ENCODE measurements at places on chromosomes 4 and X. TPM values are rescaled to one million over a fixed set of nuclear protein-coding genes. Genes with fewer than 3 reads are reported as not detected.

Gene DACH2
- total RNA-seq: not detected

Gene PGRMC2
- total RNA-seq: 36.9 TPM

Gene SULT1B1
- 0.20 TPM for total RNA-seq

Gene NEUROG2
- not detected for total RNA-seq

Gene NPY5R
- not detected for total RNA-seq

Gene MAOA
- 19.1 TPM for total RNA-seq

DNA sequence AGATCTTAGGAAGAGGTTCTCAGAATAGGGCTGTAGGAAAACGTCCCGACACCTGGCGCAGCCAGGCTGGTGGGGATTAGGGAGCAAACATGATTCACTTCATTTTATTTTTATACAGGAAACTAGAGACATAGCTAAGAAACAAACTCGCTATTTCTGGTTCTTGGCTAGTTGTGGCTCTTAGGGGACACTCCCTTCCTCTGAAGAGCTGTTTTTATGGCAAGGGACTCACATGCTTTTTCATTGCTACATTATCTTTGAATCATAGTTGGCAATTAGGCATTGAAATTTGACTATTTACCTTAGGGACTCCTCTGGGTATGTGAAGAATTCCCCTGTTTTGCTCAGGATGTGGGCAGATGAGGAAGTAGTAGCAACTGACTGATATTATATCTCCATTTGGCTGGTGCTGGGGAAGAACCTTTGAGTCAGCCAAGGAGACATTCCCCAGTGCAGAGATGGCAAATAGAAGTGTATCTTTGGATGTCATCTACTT is 174.5 kb downstream of the SMIM20 start:
- no peak overlapping the region for H3K27ac ChIP-seq
- no peak overlapping the region for H3K4me3 ChIP-seq
- H3K4me1 ChIP-seq: peaks cover 4% of the 10 kb centered on the region
- H3K36me3 ChIP-seq: no peaks in the 10 kb centered on the region
- DNase-seq: no peak
- no peaks in the 10 kb centered on the region for H3K27me3 ChIP-seq

DNA sequence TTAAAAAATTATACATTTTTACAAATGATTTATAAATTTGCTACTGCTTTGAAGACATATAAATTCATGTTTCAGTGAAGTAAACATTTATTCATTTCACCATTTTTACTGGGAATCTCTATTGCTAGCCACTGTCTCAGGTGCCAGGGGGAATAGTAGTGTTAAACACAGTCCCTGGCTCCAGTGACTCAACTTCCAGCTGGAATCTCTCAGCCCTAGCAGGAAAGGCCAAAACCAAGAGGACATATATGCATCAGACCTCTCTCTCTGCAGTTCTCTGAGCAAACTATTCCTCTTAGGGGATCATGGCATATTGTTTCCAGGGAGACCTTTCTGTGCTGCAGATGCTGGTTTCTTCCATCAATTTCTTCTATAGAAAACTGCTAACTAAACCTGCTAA is 1009.0 kb upstream of the LCORL start:
- no peaks in the 10 kb centered on the region for H3K36me3 ChIP-seq
- no peaks in the 10 kb centered on the region for H3K4me1 ChIP-seq
- no peak overlapping the region for H3K27ac ChIP-seq

DNA sequence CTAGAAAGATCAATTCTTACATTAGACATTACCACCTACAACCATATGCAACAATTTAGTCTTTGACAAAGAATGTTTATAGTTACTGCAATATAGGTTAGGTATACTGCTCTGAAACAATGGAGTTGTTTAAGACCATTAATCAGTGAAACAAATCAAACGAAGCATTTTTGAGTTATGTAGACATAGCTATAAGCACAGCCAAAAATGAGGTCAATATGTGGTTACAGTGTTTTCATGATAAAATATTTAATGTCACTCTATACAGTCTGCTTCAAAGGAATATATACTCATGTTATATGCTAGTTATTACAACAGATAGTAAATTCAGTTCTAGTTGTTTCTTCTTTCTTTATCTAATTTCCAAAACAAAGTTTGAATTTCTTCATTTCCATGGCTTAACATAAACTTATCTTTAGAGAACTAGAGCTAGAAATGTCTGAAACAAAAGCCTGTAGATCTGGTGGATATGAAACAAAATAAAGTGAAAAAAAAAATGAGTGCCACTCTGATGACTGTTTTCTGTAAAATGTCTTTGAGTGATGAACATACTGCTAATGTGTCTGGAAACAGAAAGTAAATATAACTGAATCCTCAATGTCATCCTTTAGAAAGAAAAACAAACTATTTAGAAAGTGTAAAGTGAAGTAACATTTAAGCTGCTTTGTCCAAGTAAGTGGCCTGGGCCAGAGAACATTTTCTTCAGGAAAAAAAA is 809.0 kb downstream of the FAT4 start:
- no peaks in the 10 kb centered on the region for H3K4me1 ChIP-seq
- H3K27ac ChIP-seq: no peak overlapping the region
- no peak for DNase-seq
- H3K27me3 ChIP-seq: no peaks in the 10 kb centered on the region

- no peaks in the 10 kb centered on the region for H3K27me3 ChIP-seq
- no peaks in the 10 kb centered on the region for H3K4me1 ChIP-seq
- H3K27ac ChIP-seq: no peak overlapping the region
- no peaks in the 10 kb centered on the region for H3K36me3 ChIP-seq
Measured at GRCh38 chr4:176676901-176677300, 115.8 kb downstream of the VEGFC start.

- H3K27me3 ChIP-seq: no peaks in the 10 kb centered on the region
- no peak overlapping the region for H3K27ac ChIP-seq
Measured at GRCh38 chr4:43296946-43297528, 404.5 kb downstream of the GRXCR1 start.

DNA sequence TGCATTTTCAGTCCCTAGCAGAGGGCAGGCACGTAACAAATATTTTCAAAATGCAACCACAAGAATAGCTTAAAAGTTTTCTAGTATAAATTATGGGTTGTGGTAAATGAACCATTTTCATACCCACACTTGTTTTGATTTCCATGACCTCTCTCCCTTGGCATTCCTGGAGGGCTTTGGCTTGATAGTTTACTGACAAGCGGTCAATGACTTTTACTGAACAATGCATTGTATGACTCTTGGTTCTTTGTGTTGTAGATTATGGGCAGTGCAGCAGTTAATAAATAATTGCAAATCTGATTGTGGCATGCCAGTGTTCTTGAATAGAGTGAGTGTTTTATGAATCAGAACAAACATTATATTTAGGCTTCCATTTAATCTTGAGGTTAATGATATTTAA is 285.2 kb upstream of the ARX start:
- no peaks in the 10 kb centered on the region for H3K36me3 ChIP-seq
- no peak for DNase-seq
- H3K27ac ChIP-seq: no peak overlapping the region
- no peak overlapping the region for H3K4me3 ChIP-seq

DNA sequence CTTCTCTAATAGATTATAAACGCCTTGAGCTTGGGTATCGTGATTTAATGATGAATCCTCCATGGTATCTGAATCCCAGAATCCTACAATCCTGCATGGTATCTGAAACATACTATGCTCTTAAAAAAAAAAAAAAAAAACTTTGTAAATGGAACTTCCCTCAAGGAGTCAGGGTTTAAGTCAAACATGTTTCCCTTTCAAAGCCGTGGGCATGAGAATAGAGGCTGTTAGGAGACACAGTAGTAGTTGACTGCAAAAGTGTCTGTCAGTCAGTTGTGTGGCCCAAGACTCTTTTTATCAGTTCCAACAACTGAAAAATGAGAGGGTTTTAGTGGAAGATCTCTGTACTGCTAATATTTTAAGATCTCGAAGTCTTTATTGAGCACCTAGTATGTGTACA is 2.4 kb upstream of the HS3ST1 start:
- DNase-seq: no peak
- H3K36me3 ChIP-seq: no peaks in the 10 kb centered on the region
- no peak overlapping the region for H3K4me3 ChIP-seq
- H3K27ac ChIP-seq: no peak overlapping the region
- H3K27me3 ChIP-seq: peaks cover 10% of the 10 kb centered on the region

DNA sequence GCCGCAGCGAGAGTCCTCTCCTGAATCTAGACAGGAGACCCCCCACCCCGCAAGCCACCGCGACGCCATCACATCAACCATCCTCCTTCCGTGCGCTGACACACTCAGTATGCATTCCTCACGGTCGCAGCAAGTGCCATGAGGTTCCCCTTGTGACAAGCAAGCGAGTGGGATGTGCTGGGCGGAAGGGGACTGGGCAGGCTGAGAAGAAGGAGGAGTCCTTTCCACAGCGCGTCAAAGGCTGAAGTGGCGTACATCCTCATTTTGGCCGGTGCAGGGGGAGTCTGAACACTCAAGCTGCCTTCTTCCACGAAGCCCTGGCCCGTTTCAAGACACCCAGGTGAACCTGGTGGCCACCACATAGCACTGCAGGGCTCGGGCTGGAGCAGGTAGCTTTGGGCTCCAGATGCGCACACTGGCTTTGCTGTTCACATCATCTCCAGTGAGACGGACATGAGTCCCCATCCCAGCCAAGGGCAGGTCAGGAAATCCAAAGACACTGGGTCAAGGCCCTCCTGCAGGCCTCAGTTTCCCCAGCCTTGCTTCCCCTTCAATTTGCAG is 30.4 kb downstream of the CCNQ start:
- H3K4me1 ChIP-seq: no peaks in the 10 kb centered on the region
- no peak overlapping the region for H3K27ac ChIP-seq
- H3K27me3 ChIP-seq: no peaks in the 10 kb centered on the region
- DNase-seq: no peak
- no peak overlapping the region for H3K4me3 ChIP-seq

- H3K27me3 ChIP-seq: no peaks in the 10 kb centered on the region
- no peak overlapping the region for H3K4me3 ChIP-seq
- no peaks in the 10 kb centered on the region for H3K4me1 ChIP-seq
- no peak for DNase-seq
- H3K27ac ChIP-seq: no peak overlapping the region
Measured at GRCh38 chrX:22063284-22063683, 31.2 kb downstream of the PHEX start.

GRCh38 chrX:9642270-9642995 is 123.2 kb downstream of the GPR143 start:
- no peak overlapping the region for H3K4me3 ChIP-seq
- no peaks in the 10 kb centered on the region for H3K36me3 ChIP-seq
- no peaks in the 10 kb centered on the region for H3K4me1 ChIP-seq
- no peaks in the 10 kb centered on the region for H3K27me3 ChIP-seq
- DNase-seq: no peak
- no peak overlapping the region for H3K27ac ChIP-seq

DNA sequence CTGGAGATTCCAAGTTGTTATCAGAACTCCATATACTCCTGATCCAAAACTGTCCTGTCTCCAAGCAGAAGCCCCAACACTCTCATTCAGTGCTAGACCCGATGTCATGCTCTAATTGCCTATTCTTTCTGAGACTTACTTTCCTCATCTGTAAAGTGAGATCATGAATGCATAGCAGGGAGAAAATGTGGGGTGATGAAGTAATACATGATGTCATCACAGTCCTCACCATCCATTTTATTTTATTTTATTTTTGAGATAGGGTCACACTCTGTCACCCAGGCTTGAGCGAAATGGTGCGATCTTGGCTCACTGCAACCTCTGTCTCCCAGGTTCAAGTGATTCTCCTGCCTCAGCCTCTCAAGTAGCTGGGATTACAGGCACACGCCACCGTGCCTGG is 1554.0 kb upstream of the ADGRL3 start:
- DNase-seq: no peak
- H3K36me3 ChIP-seq: no peaks in the 10 kb centered on the region
- no peaks in the 10 kb centered on the region for H3K4me1 ChIP-seq
- no peak overlapping the region for H3K27ac ChIP-seq
- H3K27me3 ChIP-seq: no peaks in the 10 kb centered on the region

DNA sequence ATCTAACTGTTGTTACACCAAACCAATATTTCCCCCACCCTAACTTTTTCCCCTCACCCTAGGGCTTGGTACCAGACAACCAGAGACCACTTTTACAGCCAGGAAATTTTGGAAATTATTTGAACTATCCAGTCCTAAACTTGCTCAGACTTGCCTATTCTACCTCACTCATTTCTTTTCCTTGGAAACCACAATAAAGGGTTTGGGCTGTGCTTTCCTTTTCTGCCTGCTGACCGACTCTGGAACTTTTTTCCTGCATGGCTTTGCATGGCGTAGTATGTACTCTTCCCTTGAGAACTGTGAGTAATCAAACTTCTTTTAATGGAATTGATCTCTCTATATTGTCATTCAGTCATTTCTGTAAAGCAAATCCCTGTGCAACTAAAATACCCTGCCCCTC is 516.5 kb upstream of the FTHL17 start:
- no peak for DNase-seq
- H3K4me3 ChIP-seq: no peak overlapping the region
- H3K27ac ChIP-seq: no peak overlapping the region

Measured in CD8-positive, alpha-beta memory T cell (primary cell).